Activated CD4-positive, CD25-positive, alpha-beta regulatory T cell (primary cell): ENCODE measurements at places on chromosomes 12 and 14.

DNA sequence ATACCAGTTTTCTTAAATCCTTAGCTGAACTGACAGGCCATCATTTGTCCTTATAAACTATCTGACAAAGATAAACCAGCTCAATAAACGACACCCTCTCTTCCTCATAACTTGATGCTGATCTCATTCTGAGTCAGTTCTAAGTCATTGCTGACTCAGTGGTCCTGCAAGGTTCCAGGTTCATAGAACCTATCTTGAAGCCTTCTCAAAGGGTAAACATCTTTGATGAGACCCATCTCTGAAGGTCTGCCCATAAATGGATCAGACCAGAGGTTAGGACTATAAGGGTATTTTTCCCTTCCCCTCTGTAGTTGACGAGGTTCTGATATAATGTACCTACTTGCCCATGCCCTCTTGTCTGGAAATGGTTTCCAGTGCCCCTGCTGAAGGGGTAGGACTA, 11.9 kb downstream of the NAA25 start:
- DNase-seq = no peak

DNA sequence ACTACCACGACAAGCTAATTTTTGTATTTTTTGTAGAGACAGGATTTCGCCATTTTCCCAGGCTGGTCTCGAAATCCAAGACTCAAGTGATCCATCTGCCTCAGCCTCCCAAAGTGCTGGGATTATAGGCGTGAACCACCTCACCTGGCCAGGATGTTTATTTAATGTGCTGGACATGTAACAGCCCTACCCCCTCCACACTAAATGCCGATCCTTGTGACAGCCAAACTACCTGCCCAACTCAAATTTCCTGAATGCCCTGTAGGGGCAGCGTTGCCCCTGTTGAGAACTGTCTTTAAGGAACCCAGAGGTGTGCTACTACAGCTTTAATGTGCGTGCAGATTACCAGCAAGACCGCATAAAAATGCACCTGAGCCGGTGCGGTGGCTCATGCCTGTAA, 48.1 kb downstream of the KCNK13 start:
- no peak for DNase-seq

DNA sequence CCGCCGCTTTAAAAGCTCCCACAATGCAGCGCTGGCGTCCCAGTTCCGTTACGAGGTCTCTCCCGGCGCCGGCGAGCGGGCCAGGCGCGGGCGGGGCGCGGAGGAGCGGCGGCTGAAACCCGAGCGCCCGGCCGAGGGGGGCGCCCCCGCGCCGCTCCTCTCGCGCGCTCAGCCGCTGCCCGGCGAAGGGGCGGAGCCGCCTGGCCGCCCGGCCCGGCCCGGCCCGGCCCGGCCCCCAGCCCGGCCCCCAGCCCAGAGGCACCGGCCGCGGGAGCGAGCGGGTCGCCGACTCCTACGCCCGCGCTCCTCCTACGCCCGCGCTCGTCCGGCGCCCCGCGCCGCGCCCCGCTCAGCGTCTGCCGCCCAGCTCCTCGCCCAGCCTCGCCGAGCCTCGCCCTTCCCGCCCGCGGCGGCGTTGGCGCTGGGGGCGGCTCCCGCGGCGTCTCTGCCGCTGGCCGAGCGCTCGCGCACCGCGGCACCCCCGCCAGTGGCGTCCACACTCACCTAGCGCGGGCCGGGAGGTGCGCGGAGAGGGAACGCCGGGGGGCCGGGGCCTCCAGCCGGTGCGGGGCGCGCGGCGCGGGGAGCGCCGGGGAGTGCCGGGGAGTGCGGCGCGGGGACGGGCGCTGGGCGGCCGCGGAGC, at the start of gene RASSF8:
TSS of gene RASSF8 (plus strand) at position 255 of the 643 bp plus-strand sequence. CDS start 96,662 bp downstream, outside the sequence.
- no peak for DNase-seq

DNA sequence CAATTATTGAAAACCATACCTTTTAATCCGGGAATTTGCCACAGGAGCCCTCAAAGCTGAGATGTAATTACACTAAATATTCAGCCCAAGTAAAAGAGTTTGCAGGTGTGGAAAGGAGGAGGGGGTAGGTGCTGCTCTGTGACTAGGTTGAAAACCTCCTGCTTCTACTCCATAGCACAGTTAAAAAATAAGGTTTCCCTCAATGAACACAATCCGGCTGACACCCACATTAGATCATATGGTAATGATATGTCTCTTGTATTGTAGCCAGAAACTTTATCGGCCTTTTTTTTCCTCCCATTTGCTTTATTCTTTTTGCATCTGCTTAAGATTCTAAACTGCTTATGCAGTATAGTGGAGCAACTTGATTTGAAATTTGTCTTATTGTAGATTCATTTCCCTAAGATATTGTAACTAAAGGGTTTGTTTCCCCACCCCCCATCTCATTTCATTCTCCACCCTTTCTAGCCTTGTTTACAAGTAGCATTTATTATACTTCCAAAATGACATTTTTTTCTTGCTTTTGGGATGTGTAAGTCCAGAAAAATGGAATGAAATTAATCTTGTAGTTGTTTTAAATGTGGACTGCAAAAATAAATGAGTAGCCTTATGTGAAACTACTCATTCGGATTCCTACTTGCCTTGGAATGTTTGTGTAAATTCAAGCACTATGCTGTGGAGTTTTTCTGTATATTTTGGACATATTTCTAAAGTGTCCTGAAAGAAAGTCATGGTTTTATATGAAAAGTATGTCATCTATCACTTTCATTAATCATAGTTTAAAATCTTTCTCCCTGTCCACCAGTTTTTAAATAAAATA, at the start of gene DCN:
TSS of gene DCN (minus strand) at position 182 of the 820 bp plus-strand sequence. CDS start 4,265 bp downstream, outside the sequence.
- DNase-seq = no peak

GRCh38 chr12:123120452-123121166, 30.3 kb downstream of the PITPNM2 start:
- no peak for DNase-seq

DNA sequence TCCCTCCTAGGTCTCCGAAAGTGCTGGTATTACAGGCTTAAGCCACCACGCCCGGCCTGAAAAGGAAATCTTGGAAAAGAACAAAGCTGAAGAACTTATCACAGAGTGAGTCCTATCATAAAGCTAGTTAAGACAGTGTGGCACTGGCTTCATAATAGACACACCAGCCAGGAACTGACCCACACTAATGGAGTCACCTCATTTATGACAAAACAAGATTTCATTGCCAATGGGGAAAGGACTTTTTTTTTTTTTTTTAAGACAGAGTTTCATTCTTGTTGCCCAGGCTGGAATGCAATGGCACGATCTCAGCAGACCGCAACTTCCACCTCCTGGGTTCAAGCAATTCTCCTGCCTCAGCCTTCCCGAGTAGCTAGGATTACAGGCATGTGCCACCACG, 15.7 kb downstream of the KDM2B start:
- DNase-seq = no peak

DNA sequence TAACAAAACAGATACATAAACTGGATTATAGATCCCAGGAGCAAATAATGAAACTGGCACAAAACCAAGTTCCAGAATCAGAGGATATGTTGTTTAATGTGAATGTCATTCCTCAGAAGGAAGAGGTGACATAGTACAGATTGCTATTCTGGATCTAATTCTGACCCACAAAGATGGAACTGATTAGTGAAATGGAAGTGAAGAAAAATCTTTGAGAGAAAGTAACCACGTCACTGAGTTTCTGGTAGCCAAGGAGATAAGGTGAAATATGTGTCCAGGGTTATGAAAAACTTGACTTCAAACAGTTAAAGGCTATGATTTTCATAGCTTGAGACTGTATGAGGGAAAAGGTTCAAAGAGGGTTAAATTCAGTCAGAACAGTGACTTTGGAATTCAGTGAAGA, 8.3 kb downstream of the OR10AD1 start:
- DNase-seq = no peak

DNA sequence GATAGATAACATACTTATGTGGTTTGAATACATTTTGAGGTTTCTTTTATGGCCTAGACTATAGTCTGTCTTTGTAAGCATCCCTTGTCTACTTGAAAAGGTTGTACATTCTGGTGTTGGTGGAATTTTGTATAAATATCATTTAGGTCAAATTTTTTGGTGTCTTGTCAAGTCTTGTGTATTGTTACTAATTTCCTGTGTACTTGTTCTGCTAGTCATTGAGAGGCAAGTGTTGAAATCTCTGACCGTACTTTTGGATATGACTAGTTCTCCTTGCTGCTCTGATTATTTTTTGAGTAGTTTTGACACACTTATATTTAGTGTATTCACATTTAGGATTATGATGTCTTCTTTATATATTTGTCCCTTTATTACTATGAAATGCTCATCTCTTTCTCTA, 219.6 kb downstream of the CCDC91 start:
- DNase-seq = no peak

- no peak for DNase-seq
Measured at GRCh38 chr12:125083072-125083471, 17.8 kb downstream of the AACS start.

- no peak for DNase-seq
Measured at GRCh38 chr12:87051621-87052020, 795.4 kb upstream of the MGAT4C start.

DNA sequence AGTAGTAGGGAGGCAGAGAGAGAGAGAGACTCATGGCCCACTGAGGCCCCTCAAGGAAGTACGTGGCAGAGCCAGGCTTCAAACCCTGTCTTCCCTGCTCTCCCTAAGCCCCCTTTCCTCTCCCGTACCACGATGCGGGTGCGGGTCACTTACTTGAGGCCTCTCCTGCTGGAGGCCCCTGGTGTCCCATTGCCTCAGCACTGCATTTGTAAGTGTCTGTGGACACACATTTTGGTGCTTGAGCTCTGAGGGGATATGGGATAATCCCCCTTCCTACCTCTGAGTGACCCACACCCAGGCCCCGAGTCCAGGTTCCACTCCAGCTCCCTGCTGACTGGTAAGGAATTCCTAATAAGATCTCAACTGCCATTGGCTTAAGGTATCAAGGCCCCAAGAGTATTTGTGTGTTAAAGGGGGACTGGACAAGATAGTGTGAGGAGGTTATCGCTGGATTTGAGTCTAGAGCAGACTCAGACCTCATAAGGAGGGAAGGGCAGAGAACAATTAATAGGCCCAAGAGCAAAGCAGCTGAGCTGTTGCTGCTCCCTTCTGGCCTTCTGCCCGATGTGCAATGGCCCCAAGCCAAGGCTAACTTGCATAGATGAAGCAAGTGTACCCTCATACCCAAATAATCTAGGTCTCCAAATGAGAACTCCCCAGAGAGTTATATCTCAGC, 71.9 kb downstream of the CRACR2A start:
- no peak for DNase-seq

GRCh38 chr12:5746036-5746908, 198.8 kb downstream of the ANO2 start:
- no peak for DNase-seq

DNA sequence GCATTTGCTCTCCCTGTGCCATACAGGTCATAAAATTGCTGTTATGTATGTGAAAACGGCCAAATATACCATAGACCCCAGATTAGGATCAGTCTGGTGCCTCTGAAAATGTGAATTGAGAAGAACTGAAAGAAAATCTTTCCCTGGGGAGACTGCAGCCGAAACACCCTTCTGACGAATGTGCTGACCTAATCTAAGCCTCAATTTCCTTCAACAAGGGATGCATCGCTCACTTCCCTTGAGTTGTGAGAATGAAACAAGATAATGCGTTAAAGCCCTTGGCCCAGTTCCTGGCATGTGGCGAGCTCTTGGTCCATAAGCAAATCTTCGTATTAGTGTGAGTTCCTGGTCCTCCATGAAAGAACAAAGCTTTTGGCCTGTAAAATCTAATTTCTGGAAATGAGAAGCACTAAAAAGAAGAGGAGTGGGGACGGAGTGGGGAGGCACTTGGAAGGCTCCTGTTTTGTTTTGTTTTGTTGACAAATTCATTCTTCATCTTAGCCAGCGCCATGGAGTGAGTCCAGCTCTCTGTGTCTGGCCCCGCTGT, 49.5 kb upstream of the RTRAF start:
- DNase-seq = no peak
